Natural killer cell treated with Interleukin-12 subunit alpha and Interleukin-12 subunit beta and Interleukin-15 and Interleukin-18, amount 100 ng/mL, for 72 hours (primary cell): ENCODE measurements at places on chromosomes 7 and 10. TPM values are rescaled to one million over a fixed set of nuclear protein-coding genes. Genes with fewer than 3 reads are reported as not detected.

URGCP gene
- 29.4 TPM for total RNA-seq

EPO gene
- total RNA-seq, result not detected

DENND2A gene
- not detected for total RNA-seq

CALY gene
- not detected for total RNA-seq

CRHR2 gene
- not detected for total RNA-seq

CYP2C19 gene
- total RNA-seq, result not detected

CAV1 gene
- not detected for total RNA-seq

GIMAP4 gene
- total RNA-seq, result 83.6 TPM

LBX1 gene
- total RNA-seq, result not detected

SLC26A5 gene
- total RNA-seq, result not detected

CLCN1 gene
- total RNA-seq, result not detected

SFRP4 gene
- not detected for total RNA-seq

CPA2 gene
- total RNA-seq, result not detected

CDNF gene
- 0.48 TPM for total RNA-seq

LGI1 gene
- total RNA-seq, result not detected

ZCCHC24 gene
- 0.73 TPM for total RNA-seq

OPN4 gene
- not detected for total RNA-seq

LHPP gene
- total RNA-seq, result 6.1 TPM

PDE6C gene
- total RNA-seq, result not detected

DOCK4 gene
- 1.8 TPM for total RNA-seq

LIPJ gene
- total RNA-seq, result not detected

ITGB8 gene
- 0.10 TPM for total RNA-seq

SYT15B gene
- total RNA-seq, result not detected

ZSCAN21 gene
- total RNA-seq, result 8.7 TPM

TAS2R3 gene
- 3.3 TPM for total RNA-seq

PTEN gene
- 49.8 TPM for total RNA-seq

THAP5 gene
- 23.5 TPM for total RNA-seq

NUTM2E gene
- not detected for total RNA-seq

GRM3 gene
- total RNA-seq, result not detected

GPR15LG gene
- total RNA-seq, result not detected

CAMK1D gene
- total RNA-seq, result 36.9 TPM

ZNF239 gene
- total RNA-seq, result not detected

NEUROG3 gene
- not detected for total RNA-seq

RPEL1 gene
- not detected for total RNA-seq

PKD1L1 gene
- total RNA-seq, result 0.31 TPM

PCDH15 gene
- not detected for total RNA-seq

AS3MT gene
- not detected for total RNA-seq

TMEM213 gene
- not detected for total RNA-seq
